ENCODE measurements at places on chromosomes 7 and 10.

DNA sequence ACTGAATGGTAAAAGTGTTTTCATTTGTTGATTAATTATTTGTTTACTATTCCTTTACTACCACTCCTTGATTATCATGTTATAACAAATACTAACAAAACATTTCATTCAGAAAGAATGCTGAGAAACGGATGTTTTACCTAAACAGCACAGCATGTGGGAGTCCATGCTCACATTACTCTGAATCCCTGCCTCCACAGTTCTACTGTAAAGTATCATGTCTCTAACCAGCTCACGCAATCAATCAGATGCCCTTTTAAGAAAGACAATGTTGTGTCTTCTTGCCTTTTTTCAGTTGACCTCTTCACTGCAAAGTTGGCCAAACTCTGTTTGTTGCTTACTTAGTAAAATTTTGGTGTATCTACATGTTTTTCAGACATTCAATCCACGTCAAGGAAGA is 232.5 kb upstream of the MDFIC start:
- DNase-seq = no peak

DNA sequence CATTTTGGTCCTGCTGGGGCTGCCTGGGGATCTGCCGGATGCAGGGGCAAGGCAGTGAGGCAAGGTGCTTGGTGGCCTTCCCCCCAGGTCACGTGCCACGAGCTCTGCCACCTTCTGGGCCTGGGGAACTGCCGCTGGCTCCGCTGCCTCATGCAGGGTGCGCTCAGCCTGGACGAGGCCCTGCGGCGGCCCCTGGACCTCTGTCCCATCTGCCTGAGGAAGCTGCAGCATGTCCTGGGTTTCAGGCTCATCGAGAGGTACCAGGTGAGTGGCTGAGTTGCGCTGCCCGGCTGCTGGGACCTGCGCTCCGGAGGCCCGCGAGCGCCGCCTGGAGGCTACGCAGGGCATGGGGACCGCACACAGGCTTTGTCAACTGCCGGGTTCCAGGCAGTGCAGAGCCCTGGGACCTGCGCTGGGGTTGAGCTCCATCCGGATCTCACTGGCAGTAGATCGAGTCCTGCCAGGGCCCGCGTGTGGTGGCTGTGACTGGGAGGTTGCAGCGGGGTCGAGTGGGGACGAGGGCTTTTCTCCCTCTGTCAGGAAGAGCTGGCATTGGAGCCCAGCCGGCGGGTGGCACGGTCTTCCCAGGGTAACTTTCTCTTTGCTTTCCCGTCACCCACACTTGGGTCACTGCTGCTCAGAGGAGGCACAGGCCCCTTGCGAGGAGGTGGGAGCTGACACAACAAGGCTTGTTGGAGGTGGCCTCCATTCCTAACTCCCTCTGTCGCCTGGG is 21.7 kb downstream of the AMZ1 start:
- DNase-seq = peak; percentile 59

DNA sequence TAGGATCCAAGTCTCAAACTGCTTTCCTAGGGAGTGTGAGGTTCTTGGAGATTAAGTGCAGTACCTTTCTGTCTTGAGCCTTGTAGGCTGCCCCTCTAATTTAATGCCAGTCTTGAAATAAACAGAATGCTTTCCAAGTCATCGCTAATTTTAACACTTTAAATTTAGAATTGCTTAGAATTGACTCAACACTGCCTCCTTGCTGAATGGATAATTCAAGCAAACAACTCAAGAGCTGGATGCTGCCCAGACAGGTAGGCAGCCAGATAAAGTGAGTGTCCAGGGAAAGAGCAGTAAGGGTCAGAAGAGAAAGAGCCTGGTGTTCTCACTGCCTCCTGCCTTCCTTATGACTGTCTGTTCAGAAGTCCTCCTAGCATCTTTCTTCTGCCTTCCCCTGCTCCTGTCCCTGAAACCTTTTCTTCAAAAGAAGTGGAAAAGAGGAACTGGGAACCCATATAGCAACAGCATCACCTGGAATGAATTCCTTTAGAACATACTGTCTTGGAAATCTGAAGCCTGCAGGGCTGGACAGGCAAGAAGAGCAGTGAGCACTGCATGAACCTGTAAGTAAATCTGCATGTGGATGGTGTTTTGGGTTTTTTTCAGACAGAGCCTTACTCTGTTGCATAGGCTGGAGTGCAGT is 3.1 kb upstream of the GOT1 start:
- no peak for DNase-seq

GRCh38 chr7:108310351-108310750 is 145.9 kb downstream of the NRCAM start:
- DNase-seq = no peak

- no peak for DNase-seq
Observed at GRCh38 chr10:78762086-78762630, 306.6 kb upstream of the ZMIZ1 start.

GRCh38 chr10:71740069-71740653 is 20.6 kb upstream of the C10orf105 start:
- DNase-seq = no peak

- DNase-seq = no peak
Observed at GRCh38 chr10:132459301-132460003, 62.5 kb downstream of the PWWP2B start.

- no peak for DNase-seq
Observed at GRCh38 chr7:69782917-69783684, 184.8 kb downstream of the AUTS2 start.
